NCI-H187 (cell line): ENCODE measurements at places on chromosomes 2 and 18.

DNA sequence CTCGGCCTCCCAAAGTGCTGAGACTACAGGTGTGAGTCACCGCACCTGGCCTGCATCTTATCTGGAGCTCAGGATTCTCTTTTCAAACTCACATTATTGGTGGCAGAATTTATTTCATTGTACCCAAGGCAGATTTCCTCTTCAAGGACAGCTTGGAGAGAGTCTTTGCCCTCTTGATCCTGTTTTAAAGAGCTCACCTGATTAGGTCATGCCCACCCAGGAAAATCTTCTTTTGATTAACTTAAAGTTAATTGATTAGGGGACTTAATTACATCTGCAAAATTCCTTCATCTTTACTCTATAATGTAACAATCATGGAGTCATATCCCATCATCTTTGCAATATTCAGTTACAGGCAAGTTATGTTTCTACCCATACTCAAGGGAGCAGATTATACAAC is 346.4 kb downstream of the EPHA4 start:
- DNase-seq, result no peak

GRCh38 chr2:132517386-132517785 is 100.8 kb downstream of the GPR39 start:
- no peak for DNase-seq

GRCh38 chr2:68969736-68970490 is 4.5 kb upstream of the GKN1 start:
- no peak for DNase-seq

DNA sequence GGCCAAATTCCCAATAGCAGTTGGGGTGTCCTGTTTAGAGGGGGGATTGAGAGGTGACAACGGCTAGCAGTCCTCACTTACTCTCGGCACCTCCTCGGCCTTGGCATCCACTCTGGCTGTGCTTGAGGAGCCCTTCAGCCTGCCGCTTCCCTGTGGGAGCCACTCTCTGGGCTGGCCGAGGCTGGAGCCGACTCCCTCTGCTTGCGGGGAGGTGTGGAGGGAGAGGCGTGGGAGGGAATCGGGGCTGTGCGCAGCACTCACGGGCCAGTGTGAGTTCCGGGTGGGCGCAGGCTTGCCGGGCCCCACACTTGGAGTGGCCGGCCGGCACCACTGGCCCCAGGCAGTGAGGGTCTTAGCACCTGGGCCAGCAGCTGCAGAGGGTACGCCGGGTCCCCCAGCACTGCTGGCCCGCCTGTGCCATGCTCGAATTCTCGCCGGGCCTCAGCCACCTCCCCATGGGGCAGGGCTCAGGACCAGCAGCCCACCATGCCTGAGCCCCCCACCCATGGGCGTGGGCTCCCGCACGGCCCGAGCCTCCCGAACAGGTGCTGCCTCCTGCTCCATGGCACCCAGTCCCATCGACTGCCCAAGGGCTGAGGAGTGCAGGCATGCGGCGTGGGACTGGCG is 705.9 kb upstream of the ZNF804A start:
- DNase-seq, result no peak

DNA sequence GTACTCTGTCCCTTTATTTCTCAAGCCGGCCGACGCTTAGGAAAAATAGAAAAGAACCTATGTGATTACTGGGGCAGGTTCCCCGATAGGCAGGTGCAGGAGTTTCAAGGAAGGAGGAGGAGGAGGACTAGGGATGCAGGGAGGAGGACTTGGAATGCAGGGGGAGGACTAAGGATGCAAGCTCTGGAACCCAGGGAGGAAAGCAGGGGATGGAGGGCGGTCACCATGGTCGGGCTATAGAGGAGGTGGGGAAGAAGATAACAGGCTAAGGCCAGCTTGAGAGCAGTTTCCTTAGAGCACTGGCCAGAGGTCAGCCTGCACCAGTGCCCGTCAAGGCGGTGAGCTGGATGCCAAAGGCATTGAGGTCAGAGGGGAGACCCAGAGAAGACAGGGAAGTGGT is 18.7 kb upstream of the B3GNT7 start:
- no peak for DNase-seq

DNA sequence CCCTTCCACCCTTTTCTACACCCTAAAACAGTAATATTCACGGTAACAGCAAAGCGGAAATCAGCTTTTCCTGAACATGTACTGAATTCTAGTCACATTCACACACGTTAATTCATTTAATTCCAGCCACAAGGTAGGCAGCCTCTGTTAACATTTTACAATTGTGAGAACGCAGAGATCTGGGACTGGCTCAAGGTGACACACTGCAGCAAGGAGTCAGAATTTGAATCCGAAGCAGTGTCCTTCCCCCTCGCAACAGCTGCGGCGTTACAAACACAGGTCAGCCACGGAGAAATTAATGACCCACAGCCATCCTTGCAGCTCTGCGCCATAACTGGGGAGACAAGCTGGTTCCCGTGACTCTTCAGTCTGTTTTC is 818 bp upstream of the SLC20A1 start:
- no peak for DNase-seq

GRCh38 chr18:79525556-79526467 is 130.1 kb downstream of the NFATC1 start:
- no peak for DNase-seq

DNA sequence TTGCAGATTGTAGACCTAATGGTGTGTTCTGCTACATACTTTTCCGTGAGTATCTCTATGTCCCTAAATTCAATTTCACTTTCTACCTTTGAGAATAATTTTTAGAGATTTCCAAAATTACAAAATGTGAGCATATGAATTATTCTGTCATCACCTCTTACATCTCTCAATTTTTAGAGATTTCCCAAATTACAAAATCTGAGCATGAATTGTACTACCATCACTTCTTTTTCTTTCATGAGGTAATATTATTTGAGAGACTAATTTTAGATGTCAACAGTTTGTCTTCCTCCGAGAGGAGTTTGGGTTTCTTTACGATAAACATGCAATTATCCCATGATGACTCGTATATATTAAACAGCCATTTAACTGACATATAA is 32.1 kb downstream of the INSIG2 start:
- no peak for DNase-seq

- no peak for DNase-seq
These were observed 354.1 kb downstream of the DLGAP1 start for GRCh38 chr18:4101009-4101408.

DNA sequence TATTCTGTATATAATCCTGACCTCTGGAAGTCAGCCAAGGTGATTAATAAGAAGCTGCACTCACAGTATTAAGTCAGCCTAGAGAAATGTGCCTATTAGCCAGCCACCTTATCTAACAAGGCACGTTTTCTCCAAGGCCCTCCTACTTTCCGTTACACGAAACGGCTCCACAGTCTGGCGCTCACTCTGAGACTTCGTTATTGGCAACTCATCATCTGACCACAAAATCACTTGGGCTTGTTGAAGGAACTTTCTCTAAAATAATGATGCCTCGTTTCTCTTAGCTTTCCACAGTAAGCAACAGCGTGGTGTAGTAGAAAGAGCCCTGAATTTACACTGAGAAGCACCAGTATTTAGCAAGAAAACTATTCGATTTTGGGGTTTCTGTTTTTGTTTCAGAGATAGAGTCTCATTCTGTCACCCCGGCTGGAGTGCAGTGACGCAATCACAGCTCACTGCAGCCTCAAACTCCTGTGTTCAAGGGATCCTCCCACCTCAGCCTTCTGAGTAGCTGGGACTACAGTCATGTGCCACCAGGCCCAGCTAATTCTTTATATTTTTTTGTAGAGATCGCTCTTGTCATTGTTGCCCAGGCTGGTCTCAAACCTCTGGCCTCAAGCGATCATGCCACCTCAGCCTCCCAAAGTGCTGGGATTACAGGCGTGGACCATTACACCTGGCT is 53.6 kb upstream of the SLC14A1 start:
- DNase-seq, result no peak

DNA sequence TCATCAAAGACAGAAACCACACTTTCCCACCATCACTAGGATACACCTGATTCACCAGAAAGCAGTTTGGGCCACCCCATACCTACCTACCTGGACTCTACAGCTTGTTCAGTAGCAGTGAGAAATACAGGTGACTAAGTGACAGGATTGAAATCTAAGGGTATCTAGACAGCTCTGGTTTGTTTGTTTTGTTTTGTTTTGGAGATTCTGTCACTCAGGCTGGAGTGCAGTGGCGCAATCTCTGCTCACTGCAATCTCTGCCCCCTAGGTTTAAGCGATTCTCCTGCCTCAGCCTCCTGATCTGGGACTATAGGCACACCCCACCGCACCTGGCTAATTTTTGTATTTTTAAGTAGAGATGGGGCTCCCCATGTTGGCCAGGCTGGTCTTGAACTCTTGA is 3.1 kb downstream of the TTC21B start:
- no peak for DNase-seq

DNA sequence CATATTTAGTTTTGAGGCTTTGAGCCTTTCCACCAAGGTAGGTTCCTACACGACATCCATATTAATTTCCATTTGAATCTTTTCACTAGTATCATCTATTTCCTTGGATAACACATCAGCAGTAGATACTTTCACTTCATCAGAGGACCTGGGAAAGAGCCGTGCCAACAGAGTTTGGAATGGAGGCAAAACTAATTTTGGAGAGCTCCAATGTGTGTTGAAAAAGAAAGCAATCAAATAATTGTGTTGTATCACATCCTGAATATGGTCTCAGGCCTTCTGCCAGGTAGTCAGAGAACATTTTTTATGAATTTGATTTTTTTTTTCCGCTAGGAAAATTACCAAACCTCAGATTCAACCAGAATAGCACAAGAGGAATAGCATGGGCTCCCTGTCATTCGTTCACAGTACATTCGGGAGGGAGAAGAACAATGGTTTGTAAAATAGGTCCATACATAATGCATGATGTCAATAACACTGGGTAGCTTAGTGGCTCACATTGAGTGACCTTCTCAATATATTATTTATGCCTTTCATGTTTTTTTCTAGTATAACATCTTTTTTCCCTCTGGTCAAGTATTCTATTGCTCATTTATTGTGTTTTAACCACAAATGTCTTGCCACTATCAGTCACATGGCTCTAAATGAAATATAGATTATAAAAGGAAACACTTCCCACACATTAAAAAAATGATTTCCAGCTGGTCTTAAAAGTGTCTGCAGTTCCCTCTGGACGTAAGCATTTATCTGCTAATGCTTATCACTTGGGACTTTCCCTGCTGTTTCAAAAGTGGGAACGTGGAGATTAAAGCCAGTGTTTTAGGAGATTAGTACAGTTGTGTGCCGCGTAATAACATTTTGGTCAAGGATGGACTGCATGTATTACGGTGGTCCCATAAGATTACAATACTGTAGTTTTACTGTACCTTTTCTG is 68.6 kb upstream of the RAPH1 start:
- no peak for DNase-seq

DNA sequence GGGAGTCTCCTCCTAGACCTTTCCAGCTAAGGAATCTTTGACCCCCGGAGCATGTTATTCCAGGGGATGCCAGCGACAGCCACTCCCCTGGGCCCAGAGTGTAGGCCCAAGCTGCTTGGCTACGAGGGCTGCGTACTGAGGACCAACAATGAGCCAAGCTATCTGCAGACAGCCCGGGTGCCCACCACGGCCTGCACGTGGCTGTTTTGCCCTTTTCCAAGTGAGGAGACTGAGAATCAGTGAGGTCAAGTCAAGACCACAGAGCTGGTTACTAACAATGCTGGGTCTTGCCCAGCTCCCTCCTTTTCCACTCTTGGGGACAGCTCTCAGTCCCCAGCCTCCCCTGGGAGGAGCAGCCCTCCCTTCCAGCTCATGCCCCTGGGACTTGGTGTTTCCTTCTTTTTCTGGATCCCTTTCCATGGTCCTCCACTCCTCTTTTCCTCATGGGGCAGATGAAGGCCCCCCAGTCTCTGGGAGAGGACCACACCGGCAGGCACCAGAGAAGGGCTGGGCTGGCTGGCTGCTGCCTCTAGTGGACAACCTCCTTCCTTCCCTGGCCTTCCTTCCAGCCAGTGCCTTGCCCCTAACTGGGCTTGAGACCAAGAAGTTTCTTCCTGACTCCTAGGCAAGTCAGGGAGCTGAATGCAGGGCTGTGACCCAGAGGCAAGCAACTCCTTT is 550 bp upstream of the MALL start:
- no peak for DNase-seq

- no peak for DNase-seq
These were observed 140.3 kb upstream of the DLX2 start for GRCh38 chr2:172242961-172243360.

DNA sequence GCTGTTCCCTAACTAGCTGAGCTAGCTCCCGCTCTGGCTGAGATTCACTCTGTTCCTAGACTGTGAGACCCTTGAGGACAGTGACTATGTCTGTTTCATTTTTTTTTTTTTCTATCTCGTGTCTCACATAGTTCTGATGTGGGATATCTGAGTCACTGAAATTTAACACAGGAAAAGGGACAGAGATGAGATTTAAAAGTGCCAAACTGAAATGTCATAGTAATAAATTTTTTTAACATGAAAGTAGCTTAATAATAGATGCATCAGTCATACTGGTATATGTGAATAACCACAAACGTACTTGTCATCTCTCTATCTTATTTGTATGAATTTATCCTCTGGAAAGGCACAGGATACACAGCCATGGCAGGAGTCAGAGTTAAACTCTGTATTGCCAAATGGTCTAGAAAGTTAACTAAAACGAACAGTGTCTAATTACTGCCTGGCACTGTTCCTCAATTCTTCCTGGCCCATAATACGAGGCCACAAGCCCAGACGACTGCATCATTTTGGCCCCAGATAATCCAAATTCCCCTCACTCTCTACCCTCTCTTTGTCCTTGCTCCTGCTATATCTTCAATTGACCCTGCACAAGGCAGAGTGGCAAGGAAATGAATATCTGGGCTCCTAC is 87.5 kb downstream of the SATB2 start:
- no peak for DNase-seq
